ENCODE measurements at places on chromosomes 1 and 21. TPM values are rescaled to one million over a fixed set of nuclear protein-coding genes. Genes with fewer than 3 reads are reported as not detected.

Gene IVL
- polyA plus RNA-seq = not detected

Gene TEDDM1
- polyA plus RNA-seq = not detected

Gene UBE2U
- polyA plus RNA-seq = 0.09 TPM

Gene SLC30A10
- 0.03 TPM for polyA plus RNA-seq

Gene A3GALT2
- not detected for polyA plus RNA-seq

Gene DISC1
- 0.48 TPM for polyA plus RNA-seq

Gene FPGT
- 8.3 TPM for polyA plus RNA-seq

Gene GJA8
- polyA plus RNA-seq = not detected

Gene FMO2
- polyA plus RNA-seq = 28.1 TPM

Gene TNFSF4
- 0.32 TPM for polyA plus RNA-seq

Gene TNFRSF4
- 11.4 TPM for polyA plus RNA-seq

Gene NDC1
- polyA plus RNA-seq = 4.6 TPM

Gene OR2G6
- not detected for polyA plus RNA-seq

Gene DAB1
- 0.25 TPM for polyA plus RNA-seq

Gene PADI1
- 0.03 TPM for polyA plus RNA-seq

Gene PTPN22
- 0.60 TPM for polyA plus RNA-seq

Gene PLA2G4A
- polyA plus RNA-seq = 10.2 TPM

Gene VSIG8
- polyA plus RNA-seq = 0.22 TPM

Gene CERS2
- polyA plus RNA-seq = 109 TPM

Gene LRRC71
- polyA plus RNA-seq = 1.6 TPM

Gene PTCH2
- 0.56 TPM for polyA plus RNA-seq

Gene OLFML2B
- 11.5 TPM for polyA plus RNA-seq
